ENCODE measurements at places on chromosomes 3 and 15.

- DNase-seq, result no peak
These were observed 27.9 kb upstream of the TLE3 start for GRCh38 chr15:70125605-70126004.

GRCh38 chr3:148759430-148759829, 61.7 kb downstream of the AGTR1 start:
- DNase-seq, result no peak

GRCh38 chr3:138434276-138434874, at the start of gene ESYT3:
TSS of gene ESYT3 (plus strand) at chr3:138434616. CDS start at chr3:138434799, 183 bp downstream.
- DNase-seq, result peak; percentile 68

DNA sequence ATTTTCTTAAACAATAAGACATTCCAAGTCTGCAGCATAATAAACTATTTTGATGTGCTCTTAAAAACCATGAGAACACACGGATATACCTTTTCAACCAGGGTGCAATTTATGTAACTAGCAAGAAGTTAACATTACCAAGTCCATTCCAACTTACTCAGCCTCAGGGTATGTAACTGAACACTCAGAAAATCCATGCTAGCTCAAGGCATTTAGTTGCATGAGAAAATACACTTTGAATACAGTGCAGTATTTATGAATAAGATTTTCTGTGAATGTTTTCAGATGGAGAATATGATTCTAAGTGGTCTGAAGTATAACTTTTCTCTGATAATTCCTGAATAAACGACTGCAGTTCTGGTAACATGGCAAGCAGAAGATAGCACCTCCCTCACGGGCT, 124.3 kb downstream of the SNRK start:
- no peak for DNase-seq

- DNase-seq, result no peak
These were observed 27.6 kb upstream of the XYLB start for GRCh38 chr3:38318766-38319671.

DNA sequence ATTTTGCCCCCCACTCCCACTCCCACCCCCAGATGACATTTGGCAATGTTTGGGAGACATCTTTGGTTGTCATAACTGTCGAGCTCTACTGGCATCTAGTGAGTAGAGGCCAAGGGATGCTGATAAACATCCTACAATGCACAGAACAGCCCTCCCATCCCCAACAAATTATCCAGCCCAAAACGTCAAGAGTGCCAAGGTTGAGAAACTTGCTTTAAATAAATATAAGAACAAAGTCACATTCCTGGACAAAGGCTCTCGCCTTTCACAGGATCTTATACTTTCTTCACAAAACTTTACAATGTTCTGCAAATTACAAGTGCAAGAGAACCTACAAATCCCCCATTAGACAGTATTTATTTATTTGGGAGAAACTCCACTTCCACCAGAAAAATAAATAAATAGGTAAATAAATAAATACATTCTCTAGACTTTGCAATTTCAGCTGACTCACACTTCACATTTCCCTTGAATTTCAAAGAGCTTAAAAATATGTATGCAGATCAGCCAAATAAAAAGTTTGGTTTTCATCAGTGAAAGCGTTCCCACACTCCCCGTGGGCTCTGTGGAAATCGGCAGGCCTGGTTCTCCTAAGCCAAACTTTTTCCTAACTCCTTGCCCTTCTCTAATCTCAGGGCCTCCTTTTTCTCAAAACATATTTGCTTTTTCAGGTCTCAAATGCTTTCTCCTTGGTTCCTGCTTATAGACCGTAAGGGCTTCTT, 12.7 kb upstream of the CPA3 start:
- no peak for DNase-seq

- no peak for DNase-seq
These were observed 35.7 kb downstream of the NGRN start for GRCh38 chr15:90300988-90301706.

DNA sequence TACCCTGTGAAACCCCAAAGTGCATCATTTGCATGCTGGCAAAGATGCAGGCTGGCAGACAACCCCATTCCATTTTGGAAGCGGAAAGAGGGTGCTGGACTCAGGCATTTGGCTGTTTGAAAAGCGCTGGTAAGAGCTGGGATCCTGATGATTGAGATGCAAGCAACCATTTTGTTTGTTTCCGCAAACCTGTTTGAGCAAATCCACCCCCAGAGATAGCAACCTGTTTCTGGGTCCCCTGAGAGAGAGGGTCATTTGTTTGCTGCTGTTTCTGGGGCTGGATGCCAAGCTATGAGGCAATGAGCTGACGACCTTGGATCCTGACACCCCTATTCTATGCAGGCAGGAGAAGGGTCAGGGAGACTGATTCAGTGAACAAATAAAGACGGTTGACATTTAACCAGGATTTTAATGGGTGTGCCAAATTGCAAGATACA, 9.8 kb downstream of the SLC6A1 start:
- DNase-seq, result no peak

DNA sequence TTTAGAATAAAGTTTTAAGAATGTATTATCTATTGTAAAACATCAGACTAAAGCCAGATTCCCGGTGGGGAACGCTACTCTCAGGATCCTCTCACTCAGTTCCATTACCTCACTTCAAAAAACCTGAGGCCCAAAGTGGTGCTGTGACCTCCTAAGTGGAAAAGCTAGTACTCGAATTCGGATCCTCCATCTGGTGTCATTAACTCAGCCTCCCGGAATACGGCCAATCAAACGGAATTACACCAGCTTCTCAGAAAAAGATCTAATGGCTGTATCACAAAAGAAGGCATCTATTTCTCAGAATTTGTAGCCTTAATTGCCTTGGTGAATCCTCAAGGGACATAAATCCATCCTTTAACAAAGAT, 627 bp downstream of the ACAD11 start:
- DNase-seq, result peak; percentile 90

- no peak for DNase-seq
These were observed 4.2 kb downstream of the FURIN start for GRCh38 chr15:90872486-90873184.

GRCh38 chr3:124115279-124115678, 123.4 kb upstream of the ROPN1 start:
- no peak for DNase-seq

DNA sequence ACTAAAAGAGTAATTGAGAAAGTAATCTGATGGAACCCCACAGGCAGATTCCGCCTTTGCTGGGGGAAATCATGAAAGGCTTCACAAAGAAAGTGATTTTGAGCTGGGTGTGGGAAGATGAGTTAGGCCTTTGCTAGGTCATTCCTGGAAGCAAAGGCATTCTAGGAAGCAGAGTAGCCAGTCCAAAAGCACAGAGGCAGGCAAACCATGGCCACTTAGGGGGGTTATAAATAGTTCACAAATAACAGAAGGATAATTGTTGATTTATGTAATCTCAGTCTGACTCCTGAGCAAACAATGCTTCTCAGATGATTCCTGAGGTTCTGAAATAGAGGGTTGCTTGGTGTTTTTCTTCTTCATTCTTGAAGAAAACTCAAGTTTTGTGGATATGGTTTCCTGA, 576.3 kb downstream of the NTRK3 start:
- no peak for DNase-seq

- DNase-seq, result no peak
These were observed 150.6 kb downstream of the SI start for GRCh38 chr3:164927728-164928127.

DNA sequence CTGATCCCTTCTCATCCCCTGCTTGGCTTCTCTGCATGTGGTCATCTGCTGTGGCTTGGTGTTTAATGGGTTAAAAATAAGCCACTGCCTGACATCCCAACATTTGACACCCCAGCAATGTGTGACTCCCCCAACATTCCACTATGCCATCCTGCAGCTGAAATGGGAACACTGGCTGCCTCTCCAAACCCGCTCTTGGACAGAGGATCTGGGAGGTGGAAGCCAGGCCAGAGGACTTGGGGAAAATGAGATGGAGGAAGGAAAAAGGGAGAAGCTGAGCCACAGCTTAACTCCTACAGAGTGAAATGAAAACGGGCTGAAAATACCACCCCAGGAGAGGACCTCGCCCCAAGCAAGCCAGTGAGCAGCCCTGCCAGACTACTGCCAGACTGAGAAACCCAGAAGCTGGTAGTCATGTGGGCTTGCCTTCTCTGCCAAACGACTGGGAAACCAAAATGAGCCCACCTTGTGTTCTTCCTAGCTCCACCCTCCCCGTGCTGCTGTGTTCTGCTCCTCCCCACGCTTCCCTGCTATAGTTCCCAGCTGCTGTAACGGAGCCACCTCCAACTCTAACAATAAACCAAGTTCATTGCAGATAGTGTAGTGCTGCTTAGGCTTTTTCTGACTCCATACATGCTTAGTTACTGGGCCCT, 13.7 kb downstream of the MAP1A start:
- DNase-seq, result no peak

- no peak for DNase-seq
These were observed 106.5 kb downstream of the ECT2 start for GRCh38 chr3:172856795-172857742.

DNA sequence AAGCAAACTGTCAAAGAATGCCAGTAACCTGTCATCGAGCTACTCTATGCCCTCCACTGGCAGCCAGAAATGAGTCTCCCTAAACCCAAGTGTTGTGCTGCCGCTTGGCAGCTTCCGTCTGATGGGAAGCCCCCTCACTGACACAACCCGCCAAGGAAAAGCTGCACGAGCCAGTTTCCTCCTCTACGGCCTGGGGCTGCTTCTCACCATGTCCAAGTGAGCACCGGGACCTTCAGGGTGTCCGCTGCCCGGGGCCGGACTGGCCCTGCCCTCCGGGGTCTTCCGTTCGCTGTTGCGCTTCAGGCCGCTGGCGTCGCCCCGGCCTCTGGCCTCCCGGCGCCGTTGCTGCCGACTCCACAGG, 490 bp downstream of the TOMM70 start:
- DNase-seq, result no peak

DNA sequence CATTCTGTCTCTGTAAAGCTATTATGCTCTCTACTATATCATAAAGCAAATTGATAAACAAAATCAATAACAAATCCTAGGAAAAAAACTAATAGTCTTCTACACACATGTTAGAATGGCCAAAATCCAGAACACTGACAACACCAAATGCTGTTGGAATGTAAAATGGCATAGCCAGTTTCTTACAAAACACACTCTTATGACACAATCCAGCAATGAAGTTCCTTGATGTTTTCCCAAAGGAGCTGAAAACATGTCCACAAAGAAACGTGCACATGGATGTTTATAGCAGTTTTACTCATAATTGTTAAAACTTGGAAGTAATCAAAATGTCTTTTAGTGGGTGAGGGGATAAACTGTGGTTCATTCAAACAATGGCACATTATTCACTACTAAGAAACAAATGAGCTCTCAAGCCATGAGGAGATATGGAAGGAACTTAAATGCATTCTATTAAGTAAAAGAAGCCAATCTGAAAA, 32.7 kb downstream of the CADM2 start:
- DNase-seq, result no peak

GRCh38 chr3:53217175-53217574, 38.6 kb downstream of the TKT start:
- DNase-seq, result no peak

GRCh38 chr3:30355622-30356021, 250.8 kb upstream of the TGFBR2 start:
- no peak for DNase-seq

GRCh38 chr15:61090386-61091288, 138.5 kb downstream of the RORA start:
- DNase-seq, result no peak

DNA sequence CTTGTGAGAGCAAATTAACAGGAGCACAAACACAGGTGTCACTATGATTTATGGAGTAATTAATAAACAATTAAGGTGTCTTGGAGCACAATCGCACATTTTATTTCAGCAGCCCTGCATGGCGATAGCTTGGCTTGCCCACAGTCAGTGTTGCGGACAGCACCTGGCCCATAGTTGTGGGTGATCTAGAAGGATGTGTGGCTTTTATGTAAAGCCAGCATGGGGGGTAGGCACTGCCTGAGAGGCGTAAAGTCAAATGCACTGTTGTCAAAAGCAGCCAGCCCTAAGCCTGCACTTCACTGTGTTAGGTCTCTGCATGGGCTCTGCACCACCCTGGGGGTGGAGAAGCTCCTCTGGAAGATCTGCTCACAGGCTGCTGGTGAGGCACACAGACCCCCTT, 177.4 kb upstream of the PPP2R3A start:
- DNase-seq, result no peak

- DNase-seq, result no peak
These were observed 168.0 kb upstream of the STT3B start for GRCh38 chr3:31364711-31365110.

- no peak for DNase-seq
These were observed 80.5 kb downstream of the UBE2E2 start for GRCh38 chr3:23283625-23284024.

DNA sequence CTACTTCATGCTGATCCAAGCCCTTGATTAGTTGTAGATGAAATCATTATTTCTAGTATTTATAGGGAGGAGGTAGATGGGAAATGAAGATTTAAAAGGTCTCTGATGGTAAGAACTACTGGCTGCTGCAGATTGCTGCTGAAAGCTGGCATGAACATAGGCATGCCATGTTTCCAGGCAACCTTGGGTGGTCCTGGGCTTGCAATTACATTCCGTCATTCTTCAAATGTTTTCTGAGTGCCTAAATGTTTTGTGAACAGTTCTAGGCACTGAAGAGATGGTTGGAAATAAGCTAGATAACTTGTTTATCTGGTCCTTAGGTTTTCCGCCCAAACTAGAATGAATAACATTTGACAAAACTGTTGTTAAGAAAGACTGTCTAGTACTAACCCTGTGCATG, 95.8 kb downstream of the KCNAB1 start:
- DNase-seq, result no peak

GRCh38 chr3:126816298-126816697, 112.3 kb downstream of the CHCHD6 start:
- no peak for DNase-seq

DNA sequence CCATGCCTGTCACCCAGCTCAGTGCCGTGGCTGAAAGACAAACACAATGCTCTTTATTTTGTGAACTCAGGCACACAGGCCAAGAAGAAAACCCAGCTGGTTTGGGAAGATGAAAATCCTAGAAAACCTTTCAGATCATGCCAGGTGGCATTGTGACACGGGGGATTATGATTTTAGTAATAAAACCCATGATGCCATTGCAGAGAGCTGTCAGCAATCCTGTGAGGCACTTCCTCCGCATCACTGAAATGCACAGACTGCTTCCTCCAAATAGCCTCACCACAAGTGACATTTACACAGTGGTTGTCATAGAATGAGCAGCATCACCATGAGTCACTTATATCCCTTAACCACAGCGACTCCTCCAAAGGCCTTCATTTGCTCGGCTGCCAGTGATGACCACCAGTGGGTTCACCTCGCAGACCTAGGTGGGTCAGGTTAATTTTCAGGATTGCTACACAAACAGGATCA, 22.7 kb downstream of the ABHD6 start:
- DNase-seq, result no peak

DNA sequence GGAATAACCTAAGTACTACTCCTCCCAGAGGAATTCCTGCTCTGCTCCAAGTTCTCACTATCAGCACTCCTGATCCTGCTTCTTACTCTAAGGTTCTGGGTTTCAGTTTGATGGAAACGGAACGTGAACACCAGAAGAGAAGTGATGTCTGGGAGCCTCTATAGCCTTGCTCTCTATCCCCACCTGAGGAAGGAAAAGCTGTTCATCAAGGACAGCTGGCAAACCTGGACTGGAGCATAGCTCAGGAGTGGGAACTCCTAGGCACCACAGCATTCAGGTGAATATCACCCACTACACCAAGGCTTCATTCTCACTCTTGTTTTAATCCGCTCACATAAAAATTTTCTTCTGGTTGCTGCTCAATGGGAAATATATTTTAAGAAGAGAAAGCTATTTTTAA, 13.0 kb upstream of the CADPS start:
- no peak for DNase-seq

All from DMS 273 treated with DMSO at 0.1 percent for 48 hours (cell line).